Kidney capillary endothelial cell (primary cell): ENCODE measurements at places on chromosomes 6 and 20.

GRCh38 chr6:136514591-136514990 lies 35.6 kb downstream of the MAP7 start:
- no peak for DNase-seq

DNA sequence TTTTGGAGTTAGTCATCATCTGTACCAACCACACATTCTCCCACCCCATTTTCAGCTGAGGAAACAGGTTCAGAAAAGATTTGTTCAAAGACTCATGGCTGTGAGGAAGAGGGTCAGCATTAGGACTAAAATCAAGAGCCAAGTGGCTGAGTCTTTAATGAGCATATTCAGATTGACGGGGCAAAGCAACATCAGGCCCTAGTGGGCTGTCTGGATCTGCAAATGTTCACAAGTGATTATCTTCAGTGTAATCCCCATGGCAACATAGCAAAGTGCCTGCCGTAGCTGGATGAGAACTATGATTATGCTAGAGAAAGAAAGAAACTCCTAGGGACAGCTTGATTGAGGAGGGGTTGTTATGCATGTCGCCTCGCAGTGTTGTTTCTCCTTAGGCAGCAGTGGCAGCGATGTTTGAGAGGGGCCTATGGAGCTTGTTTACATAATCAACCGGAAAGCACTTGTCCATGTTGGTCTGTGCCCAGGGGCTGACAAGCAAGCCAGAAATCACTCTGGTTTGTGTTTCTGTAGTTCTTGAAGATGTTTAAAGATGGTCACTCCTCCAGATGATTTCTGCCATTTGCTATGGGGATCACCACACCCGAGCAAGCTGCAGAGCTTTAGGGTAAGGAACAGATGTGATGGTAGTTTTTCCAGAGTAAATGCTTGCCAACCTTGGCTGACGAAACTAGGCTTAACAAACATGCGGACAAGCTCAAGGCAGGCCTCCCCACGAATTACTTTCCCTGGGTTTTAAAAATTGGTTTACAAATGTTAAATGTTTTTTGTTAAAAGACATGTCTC lies 124.3 kb upstream of the MLIP start:
- DNase-seq, result no peak

DNA sequence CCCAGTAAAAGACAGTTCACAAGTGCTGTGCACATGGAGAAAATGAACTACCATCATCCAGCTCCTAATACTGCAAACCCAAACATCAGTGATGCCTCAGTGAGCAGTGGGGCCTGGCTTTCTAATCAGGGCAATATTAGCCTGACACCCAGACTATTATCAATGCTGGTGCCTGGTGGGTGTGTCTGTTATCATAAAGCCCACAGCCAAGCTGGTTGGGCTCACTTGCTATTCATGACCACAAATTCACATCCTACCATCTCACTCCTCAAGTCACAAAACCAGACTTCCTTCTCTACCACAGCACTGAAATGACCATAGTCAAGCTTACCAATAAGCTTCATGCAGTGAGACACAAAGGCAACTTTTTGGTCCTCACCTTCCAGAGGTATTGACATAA lies 180.8 kb upstream of the PLN start:
- DNase-seq, result no peak

- no peak for DNase-seq
These were observed 76.2 kb downstream of the TCP11 start for GRCh38 chr6:35064757-35065440.

DNA sequence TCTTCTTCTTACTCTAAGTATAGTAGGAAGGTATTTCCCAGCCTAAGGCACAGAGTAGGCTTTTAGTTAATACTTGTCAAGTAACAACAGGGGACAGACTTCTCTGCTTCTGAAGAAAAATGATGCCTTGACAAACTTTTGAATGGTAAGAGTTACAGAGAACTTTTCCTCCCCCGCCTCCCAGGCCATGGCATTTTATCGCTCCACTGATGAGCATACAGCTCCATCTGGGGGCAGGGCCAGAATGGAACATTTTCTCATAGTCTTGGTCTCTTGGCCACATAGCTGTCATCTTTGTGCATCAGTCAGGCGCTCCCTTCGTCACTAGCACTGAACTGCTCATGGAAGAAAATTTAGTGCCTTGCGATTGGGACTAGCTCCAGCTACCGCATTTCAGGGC lies 1066.8 kb upstream of the CITED2 start:
- DNase-seq, result peak; percentile 9

GRCh38 chr6:111614833-111615582 lies 9.3 kb upstream of the TRAF3IP2 start:
- DNase-seq, result no peak

- no peak for DNase-seq
These were observed 67.0 kb downstream of the DNAAF9 start for GRCh38 chr20:3340443-3340842.

- DNase-seq, result no peak
These were observed 263.5 kb downstream of the TMEM242 start for GRCh38 chr6:157059781-157060180.

GRCh38 chr6:166815629-166816028 lies 140.7 kb downstream of the RNASET2 start:
- DNase-seq, result no peak

DNA sequence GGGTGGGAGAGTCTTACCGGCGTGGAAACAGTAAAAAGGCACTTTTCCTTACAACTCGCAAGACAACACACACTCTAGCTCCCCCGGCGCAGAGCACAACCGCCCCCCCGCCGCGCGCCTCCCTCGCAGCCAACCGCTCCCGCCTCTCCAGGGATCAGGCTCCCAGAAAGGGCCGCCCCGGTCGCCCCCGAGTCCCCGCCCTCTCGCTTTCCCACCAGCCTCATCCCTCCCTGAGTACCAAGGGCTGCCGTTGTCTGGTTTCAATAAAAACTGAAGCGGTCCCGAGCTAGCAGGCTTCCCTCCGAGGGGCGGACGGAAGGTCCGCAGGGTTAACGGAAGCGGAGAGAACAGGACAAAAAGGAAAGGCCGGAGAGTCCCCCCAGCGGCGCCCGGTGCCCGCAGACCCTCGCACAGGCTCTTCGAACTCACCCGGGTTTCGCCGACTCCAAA lies 804 bp downstream of the ELOVL5 start:
- no peak for DNase-seq

DNA sequence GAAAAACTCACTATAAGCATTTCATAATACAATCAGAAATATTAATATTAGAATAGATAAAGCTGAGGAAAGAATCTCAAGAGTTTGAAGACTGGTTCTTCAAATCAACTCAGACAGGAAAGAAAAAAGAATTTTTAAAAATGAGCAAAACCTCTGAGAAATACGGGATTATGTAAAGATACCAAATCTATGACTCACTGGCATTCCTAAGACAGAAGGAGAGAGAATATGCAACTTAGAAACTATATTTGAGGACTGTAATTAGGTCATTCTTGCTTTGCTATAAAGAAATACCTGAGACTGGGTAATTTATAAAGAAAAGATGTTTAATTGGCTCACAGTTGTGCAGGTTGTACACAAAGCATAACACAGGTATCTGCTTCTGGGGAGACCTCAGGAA lies 665.1 kb downstream of the RNF144B start:
- no peak for DNase-seq

DNA sequence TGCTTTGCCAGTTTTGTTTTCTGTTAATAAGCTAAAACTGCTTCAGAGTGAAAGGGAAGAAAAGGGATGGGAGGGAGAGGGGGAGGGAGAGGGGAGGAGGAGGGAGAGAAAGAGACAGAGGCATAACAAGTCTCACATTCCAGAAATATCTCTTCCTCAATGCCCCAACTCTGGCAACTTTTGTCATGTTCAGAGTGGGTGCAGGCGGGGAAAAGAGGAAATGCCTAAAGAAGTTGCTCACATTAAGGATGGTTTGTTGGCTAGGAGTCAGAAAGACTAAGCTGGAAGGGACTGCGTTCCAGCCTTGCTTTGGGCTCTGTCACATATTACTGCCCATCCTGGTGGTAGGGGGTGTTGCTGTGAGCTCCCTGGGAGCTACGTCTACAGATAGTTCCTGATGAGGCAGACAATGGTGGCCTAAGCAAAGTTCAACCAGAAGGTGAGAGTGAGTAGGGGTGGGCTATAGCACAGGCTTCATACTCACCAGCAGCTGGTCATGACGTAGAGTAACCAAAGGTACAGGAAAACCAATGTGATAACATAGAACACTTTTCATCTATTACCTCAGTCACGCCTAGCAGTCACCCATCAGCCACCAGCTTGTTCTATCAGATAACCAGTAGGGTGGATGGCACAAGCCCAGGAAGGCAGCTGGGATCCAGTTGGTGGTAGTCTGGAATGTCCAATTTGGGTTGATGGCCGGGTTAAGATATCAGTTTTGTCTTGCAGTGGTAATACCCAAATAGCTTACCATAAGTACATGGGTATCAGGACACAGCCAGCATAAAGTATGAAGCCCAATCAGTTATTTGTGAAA lies 2.1 kb downstream of the TSPYL4 start:
- peak; percentile 80 for DNase-seq

GRCh38 chr6:157055863-157056262 lies 267.5 kb downstream of the TMEM242 start:
- no peak for DNase-seq

DNA sequence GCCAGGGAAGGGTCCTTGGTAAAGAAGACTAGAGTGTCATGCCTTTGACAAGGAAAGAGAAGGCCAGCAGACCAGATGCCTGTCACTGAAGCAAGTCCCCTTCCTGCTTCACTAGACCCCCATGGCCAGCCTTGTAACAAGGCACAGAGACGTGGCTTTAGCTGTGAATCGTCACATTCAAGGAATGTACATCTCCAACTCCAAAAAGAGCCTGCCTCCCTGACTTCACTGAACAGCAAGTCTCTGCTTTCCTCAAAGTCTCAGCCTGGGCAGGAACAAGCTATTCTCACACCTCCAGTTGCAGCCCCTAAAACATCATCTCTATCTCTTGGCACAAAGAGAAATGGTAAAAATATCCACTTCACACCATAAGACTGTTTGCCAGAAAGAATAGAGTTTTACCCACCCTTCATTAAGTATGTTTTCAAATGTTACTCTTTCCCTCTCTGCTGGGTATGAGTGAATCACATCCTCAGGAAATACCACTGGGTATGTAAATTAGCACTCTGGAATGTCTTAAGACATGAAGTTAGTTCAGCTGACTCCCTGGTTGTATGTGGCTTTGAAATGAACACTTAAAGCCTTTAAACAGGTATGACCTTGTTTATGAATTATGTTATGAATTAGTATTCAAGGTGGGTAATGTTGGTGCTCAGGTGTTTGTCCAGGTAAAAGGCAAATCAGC lies 46.4 kb upstream of the NT5E start:
- peak; percentile 98 for DNase-seq

GRCh38 chr6:28213213-28213523 lies 11.9 kb upstream of the ZSCAN9 start:
- no peak for DNase-seq

- no peak for DNase-seq
These were observed 396.2 kb downstream of the UTRN start for GRCh38 chr6:144681334-144681733.

GRCh38 chr6:53375847-53376246 lies 27.1 kb upstream of the ELOVL5 start:
- no peak for DNase-seq

DNA sequence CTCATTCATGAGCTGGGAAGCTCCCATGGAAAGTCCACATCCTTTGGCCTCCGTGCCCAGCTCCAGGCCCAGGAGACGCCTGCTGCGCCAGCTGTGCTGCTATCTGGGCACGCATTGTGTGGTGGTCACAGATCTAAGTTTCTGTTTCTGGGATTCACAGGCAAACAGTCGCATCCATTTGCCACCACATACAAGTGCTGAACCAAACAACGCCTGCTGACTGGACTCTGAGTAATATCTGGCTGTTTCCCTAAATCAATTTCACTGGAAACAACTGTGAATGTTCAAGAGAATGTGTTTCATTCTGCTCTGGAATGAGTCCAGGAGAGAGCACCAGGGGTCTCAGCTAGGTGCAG lies 45.5 kb downstream of the IRF4 start:
- DNase-seq, result no peak

DNA sequence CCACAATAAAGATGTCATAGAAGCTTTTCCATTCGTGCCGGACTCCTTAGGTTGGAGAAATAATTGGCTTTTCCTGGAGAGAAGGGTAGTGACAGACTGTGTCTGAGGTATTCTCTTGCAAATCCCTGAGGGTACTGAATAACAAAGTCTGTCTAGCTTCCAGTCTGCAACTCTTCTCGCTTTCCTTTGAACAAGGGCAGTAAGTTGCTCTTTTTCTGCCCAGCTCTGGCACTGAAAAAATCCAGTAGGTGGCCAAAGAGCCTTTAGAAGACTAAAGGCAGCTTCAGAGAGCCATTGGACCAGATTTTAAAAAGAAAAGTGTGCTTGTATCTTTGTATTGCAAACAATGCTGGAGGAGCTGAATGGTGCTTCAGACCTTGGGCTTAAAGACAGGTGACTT lies 20.7 kb upstream of the RREB1 start:
- no peak for DNase-seq

DNA sequence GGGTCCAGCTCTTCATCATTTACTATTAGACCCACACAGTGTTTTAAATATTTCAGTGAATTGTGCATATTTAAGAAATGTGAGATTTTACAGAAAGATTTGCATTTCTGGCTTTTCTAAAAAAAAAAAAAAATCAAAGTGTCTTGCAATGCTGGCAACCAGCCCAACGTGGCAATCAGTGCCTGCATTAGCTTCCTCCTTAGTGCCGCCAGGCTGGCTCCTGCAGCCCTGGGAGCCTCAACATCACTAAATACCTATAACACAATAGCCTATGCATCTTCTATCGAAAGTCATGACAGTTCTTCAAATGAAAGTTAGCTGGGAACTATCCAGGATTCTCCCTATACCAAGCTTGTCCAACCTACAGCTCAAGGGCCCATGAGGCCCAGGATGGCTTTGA lies 9.4 kb upstream of the CD93 start:
- DNase-seq, result no peak

GRCh38 chr6:142822383-142822782 lies 122.6 kb downstream of the HIVEP2 start:
- no peak for DNase-seq

GRCh38 chr6:6661684-6662083 lies 73.2 kb downstream of the LY86 start:
- peak; percentile 56 for DNase-seq

DNA sequence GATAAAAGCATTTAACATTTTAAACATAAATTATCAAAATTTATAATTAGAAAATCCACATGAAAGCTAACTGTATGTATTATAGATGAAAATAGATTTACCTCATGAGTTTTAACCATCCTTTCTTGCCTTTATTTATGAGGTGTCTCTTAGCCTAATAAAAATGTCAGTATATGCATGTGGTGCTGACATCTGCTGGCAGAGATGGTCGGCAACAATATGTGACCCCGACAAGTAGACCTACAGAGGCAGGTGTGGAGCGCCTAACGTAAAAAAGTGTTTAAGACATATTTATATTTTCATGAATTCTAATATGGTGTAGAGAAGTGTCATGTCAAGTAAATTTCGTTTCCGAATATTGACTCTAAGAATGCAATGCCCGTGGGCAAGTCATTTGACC lies 149.0 kb upstream of the FUT9 start:
- no peak for DNase-seq

GRCh38 chr20:41249411-41250281 lies 67.9 kb downstream of the ZHX3 start:
- DNase-seq, result peak; percentile 91

DNA sequence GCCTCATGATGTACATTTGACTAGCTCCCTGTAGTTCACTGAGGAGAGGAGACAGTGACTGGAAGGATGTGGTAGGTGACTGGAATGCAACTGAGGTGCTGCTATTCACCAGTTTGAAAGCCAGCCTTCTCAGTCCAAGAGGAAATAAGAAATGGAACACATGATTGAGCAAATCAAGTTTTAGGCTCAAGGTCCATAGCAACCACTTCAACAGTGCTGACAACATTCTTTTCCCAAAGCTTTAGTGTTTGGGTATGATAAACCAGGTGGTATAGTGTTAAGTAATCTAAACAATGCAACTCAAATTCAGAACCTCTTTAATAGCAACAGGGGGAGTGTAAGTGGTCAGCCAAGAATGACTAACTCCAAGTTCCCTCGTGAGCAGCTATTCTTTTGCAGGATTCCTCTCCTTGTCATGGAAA lies 9.2 kb downstream of the ZHX3 start:
- DNase-seq, result no peak
